Effector memory CD4-positive, alpha-beta T cell (primary cell): ENCODE measurements at places on chromosomes 4 and X.
A peak's percentile ranks its signal among the peaks of the same experiment; 100 is the strongest.

GRCh38 chr4:1833307-1834046 is 22.5 kb downstream of the LETM1 start:
- H3K4me3 ChIP-seq, result no peak overlapping the region
- no peak for DNase-seq
- H3K4me1 ChIP-seq, result no peaks in the 10 kb centered on the region
- H3K27me3 ChIP-seq, result no peaks in the 10 kb centered on the region
- peaks cover 64% of the 10 kb centered on the region for H3K36me3 ChIP-seq
- no peak overlapping the region for H3K27ac ChIP-seq

DNA sequence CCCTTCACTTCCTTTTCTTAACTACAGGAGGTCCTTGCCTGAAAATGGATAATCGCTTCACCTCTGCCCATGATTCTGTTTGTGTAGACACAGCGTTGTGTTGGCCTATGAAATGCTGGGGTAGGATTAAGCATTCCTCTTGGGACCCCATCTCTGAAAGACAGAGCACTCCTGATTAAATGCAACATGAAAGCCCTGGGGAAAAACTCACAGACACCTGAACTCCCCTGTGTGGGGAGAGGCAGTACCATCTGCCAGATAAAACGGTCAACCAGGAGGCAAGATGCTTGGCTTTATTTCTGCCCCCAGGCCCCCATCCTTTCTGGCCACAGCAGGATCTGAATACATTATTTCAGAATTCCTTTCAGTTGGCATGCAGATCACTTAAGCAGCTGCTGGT is 1.9 kb downstream of the LGI2 start:
- no peak overlapping the region for H3K4me3 ChIP-seq
- peaks cover 6% of the 10 kb centered on the region for H3K27me3 ChIP-seq
- H3K4me1 ChIP-seq, result no peaks in the 10 kb centered on the region
- H3K27ac ChIP-seq, result no peak overlapping the region
- DNase-seq, result no peak

DNA sequence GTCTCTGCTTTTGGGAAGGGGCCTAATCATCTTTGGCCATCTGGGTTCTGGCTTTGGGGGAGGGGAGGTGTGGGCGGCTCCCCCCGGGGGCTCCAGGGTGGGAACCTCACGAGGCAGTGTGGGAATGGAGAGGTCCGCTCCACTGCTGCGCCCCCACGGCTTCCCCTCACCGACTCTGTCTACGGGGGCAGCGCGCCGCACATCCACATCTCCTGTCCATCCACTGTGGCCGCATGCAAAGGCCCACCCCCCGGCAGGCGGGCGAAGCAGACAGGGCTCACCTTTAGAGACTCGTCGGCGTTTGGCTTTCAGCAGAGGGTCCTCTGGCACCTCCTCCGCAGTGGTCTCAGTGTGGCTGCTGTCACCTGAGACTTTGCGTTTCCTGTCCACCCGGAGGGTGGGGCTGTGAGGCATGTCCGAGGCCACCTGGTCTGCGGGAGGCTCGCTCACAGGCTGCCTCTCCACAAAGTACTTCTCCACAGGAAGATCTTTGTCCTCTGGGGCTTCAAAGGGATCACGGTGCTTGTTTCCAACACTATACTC is 33.6 kb downstream of the BCOR start:
- no peak overlapping the region for H3K27ac ChIP-seq
- no peaks in the 10 kb centered on the region for H3K27me3 ChIP-seq
- DNase-seq, result no peak
- no peak overlapping the region for H3K4me3 ChIP-seq
- H3K4me1 ChIP-seq, result peaks cover 6% of the 10 kb centered on the region

DNA sequence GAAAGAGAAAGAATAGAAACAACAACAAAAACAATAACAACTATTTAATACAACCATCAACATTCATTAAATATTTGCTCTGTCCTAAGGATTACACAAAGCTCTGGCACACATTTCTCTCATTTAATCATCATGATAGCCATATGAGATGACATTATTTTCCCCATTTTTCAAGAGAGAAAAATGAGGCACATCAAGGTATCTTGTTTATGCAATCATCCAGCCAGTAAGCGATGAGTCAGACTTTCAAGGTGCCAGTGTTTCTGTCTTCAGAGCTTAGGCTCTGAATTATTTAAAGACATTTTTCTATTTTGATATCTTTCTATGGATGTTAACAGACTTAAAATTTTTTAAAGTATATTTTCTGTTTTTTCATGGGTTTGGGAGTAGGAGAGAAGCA is 541.8 kb upstream of the SMIM31 start:
- no peak for DNase-seq
- no peak overlapping the region for H3K4me3 ChIP-seq
- no peak overlapping the region for H3K27ac ChIP-seq
- no peaks in the 10 kb centered on the region for H3K4me1 ChIP-seq
- no peaks in the 10 kb centered on the region for H3K36me3 ChIP-seq

DNA sequence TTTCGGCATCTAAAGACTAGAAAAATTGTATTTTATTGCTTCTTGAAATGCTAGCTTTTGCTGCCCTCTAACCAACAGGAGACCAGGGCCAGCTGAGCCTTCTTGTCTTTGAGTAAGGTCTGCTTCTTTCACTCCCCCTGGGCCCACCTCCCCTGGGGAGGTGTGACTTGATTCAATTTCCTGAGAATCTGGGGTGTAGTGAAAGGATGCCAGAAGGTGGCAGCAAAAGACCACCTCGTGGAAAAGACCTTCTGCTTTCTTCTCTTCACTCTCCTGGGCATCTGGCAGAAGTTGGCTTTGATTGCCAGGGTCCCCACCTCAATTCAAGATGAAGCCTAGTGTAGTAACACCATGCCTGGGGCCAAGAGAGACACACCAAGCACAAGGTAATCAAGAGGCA is 96.5 kb upstream of the MAOA start:
- H3K4me1 ChIP-seq, result no peaks in the 10 kb centered on the region
- no peak for DNase-seq
- H3K27me3 ChIP-seq, result no peaks in the 10 kb centered on the region
- H3K36me3 ChIP-seq, result no peaks in the 10 kb centered on the region

DNA sequence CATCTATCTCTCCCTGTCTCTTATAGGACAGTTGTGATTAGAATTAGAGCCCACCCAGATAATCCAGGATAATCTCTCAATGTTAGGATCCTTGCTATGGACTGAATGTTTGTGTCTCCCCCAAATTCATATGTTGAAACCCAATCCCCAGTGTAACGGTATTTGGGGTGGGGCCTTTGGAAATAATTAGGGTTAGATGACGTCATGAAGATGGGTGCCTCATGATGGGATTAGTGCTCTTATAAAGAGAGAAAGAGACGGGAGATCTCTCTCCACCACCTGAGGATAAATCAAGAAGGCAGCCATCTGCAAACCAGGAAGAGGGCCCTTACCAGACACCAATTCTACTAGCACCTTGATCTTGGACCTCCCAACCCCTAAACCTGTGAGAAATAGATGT is 33.7 kb upstream of the SHISA3 start:
- H3K4me1 ChIP-seq, result no peaks in the 10 kb centered on the region
- H3K36me3 ChIP-seq, result no peaks in the 10 kb centered on the region
- H3K27me3 ChIP-seq, result no peaks in the 10 kb centered on the region
- no peak overlapping the region for H3K4me3 ChIP-seq

- H3K4me1 ChIP-seq, result no peaks in the 10 kb centered on the region
- no peaks in the 10 kb centered on the region for H3K36me3 ChIP-seq
- DNase-seq, result no peak
- H3K4me3 ChIP-seq, result no peak overlapping the region
- no peak overlapping the region for H3K27ac ChIP-seq
- H3K27me3 ChIP-seq, result no peaks in the 10 kb centered on the region
These were observed 110.9 kb downstream of the FBXW7 start for GRCh38 chr4:152424977-152425376.

- no peak overlapping the region for H3K27ac ChIP-seq
- H3K4me1 ChIP-seq, result no peaks in the 10 kb centered on the region
- no peaks in the 10 kb centered on the region for H3K27me3 ChIP-seq
- no peaks in the 10 kb centered on the region for H3K36me3 ChIP-seq
These were observed 111.5 kb downstream of the GNL3L start for GRCh38 chrX:54641530-54641929.

DNA sequence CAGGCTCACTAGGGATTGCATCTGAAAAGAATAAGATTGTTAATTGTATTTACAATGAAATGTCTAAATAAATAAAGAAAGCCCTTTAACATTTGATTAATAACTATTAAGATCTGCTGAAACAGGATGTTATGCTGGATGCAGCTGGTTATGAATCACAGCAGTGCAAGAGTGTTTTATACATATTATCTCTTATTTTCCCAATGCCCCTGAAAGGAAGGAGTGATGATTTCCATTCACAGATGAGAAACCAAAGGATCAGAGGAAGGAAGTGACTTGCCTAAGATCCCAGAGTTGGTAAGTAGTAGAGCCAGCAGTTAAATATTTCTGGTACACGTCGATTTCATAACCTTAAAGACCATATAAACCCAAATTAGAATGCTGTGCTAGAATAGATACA is 76.3 kb upstream of the ARHGAP36 start:
- DNase-seq, result no peak
- H3K36me3 ChIP-seq, result no peaks in the 10 kb centered on the region
- no peaks in the 10 kb centered on the region for H3K27me3 ChIP-seq
- no peak overlapping the region for H3K27ac ChIP-seq

DNA sequence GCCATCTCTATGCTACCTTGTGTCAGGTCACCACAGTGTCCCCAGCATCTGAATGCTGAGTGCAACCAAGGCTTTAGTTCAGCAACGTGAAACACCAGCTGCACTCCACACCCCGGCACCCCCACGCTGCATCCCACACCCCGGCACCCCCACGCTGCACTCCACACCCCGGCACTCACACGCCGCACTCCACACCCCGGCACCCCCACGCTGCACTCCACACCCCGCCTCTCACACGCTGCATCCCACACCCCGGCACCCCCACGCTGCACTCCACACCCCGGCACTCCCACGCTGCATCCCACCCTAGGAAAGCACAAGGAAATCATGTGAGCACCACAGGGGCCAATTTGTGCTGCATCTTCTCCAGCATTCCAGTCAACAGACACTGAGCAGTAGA is 199.8 kb upstream of the FRG1 start:
- H3K36me3 ChIP-seq, result no peaks in the 10 kb centered on the region
- H3K4me1 ChIP-seq, result no peaks in the 10 kb centered on the region
- no peak overlapping the region for H3K4me3 ChIP-seq
- no peaks in the 10 kb centered on the region for H3K27me3 ChIP-seq
- DNase-seq, result no peak

DNA sequence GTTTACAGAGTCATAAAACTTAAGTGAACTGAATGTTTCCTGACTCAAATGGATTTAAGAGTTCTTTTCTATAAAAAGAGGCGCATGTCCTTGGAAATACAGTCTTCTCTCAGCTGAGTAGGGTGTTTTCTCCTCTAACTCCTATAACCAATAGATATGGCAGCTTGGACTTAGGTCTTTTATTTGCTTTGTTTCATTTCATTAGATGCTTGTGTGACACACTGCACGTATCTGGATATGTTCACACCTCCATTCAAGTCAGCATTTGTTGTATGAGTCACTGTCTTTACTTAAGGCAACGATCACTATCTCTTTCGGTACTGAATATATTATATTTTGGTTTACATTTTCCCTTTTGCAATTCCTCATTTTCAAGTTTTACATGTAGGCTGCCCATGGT is 136.6 kb downstream of the ARSF start:
- no peaks in the 10 kb centered on the region for H3K27me3 ChIP-seq
- no peak for DNase-seq

GRCh38 chrX:121579016-121579760 is 531.8 kb downstream of the GLUD2 start:
- no peaks in the 10 kb centered on the region for H3K36me3 ChIP-seq
- no peak overlapping the region for H3K4me3 ChIP-seq
- no peak overlapping the region for H3K27ac ChIP-seq
- no peak for DNase-seq
- no peaks in the 10 kb centered on the region for H3K4me1 ChIP-seq

DNA sequence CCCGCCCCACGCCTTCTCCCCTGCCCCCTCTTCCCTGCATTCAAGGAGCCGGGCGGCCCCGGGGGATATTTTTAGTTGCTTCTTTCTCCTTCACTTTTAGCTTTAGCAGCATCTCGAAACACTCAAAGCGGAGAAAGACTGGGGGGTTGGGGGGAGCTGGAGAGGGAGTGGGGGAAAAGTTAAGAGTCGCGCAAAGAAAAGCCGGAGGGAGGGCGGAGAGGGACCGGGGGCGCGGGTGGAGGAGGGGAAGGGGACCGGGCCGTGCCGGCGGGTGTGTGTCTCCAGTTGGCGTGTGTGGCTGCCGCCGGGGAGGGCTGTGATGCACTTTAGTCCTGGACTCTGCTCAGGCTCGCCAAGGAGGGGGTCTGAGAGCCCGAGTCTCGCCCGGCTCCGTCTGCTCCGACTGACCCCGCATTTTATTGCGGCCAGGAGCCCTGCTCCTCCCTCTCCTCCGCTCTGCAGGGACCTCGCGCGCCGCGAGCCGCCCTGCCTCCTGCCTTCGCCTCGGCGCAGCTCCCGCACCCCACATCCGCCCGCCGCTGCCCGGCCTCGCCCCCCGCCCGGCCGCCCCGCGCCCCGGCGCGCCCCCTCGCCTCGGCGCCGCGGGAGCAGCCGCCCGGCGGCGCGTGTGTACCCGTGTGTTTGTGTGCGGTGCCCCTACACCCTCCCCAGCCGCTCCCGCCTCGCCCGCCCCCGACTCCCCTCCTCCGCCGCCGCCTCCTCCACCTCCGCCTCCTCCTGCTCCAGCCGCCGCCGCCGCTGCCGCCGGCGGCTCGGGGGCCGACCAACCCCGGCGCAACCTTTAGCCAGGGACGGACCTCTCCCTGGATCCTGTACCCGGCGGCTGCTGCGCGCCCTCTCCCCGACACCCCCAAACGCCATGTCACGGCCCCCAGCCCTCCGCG is 1.4 kb downstream of the ZNF827 start:
- peaks cover 8% of the 10 kb centered on the region for H3K4me1 ChIP-seq
- no peaks in the 10 kb centered on the region for H3K36me3 ChIP-seq
- H3K27me3 ChIP-seq, result no peaks in the 10 kb centered on the region
- DNase-seq, result peak; percentile 11
- H3K27ac ChIP-seq, result peak overlapping the region; percentile 67

DNA sequence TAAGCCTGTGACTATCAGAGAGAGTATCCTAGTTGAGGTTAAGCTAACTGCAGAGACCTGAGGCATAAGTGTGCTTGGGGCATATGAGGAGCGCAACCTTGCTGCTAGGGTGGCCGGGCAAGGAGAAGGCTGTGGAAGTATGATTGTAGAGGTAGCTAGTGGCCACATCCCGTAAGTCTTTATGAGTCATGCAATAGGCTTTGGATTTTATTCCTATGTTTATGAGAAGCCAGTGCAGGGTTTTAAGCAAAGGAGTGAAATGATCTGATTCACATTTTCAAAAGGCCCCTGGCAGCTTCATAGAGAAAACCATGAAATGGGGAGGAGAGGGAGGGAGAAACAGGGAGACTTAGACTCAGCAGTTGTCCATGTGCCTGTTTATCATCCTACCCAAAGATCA is 92.1 kb upstream of the WDFY3 start:
- H3K27me3 ChIP-seq, result no peaks in the 10 kb centered on the region
- no peaks in the 10 kb centered on the region for H3K4me1 ChIP-seq
- H3K36me3 ChIP-seq, result no peaks in the 10 kb centered on the region
- H3K4me3 ChIP-seq, result no peak overlapping the region
- DNase-seq, result no peak

- H3K27ac ChIP-seq, result no peak overlapping the region
- no peak overlapping the region for H3K4me3 ChIP-seq
- no peaks in the 10 kb centered on the region for H3K36me3 ChIP-seq
- no peaks in the 10 kb centered on the region for H3K27me3 ChIP-seq
- no peak for DNase-seq
These were observed 482.4 kb downstream of the NAF1 start for GRCh38 chr4:162684371-162684700.

- no peaks in the 10 kb centered on the region for H3K36me3 ChIP-seq
- H3K4me1 ChIP-seq, result peaks cover under 1% of the 10 kb centered on the region
- H3K4me3 ChIP-seq, result no peak overlapping the region
- no peak overlapping the region for H3K27ac ChIP-seq
- no peaks in the 10 kb centered on the region for H3K27me3 ChIP-seq
These were observed 38.9 kb downstream of the GPRIN3 start for GRCh38 chr4:89268679-89269078.
